HS-5 (cell line): ENCODE measurements at places on chromosomes 2 and 18.

DNA sequence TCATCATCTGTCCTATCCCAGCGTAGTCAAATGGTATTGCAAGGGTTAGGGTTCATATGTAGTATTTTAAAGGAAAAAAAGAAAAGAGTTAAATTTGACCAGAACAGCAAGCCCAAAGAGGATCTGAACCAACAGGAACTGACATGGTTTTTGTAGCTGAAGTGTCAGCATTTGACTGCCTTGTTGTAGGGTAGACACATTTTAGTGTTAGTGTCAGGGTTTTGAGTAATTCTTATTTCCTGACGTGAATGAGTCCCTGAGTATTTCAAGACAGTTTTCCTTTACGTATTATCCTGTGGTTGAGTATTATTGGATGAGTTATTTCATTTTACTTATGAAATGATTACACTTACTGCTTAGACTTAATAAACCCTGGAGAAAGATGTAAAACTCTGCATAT is 173.3 kb upstream of the ZEB2 start:
- DNase-seq, result no peak

GRCh38 chr2:216034065-216034464 is 20.7 kb upstream of the MREG start:
- DNase-seq, result no peak

DNA sequence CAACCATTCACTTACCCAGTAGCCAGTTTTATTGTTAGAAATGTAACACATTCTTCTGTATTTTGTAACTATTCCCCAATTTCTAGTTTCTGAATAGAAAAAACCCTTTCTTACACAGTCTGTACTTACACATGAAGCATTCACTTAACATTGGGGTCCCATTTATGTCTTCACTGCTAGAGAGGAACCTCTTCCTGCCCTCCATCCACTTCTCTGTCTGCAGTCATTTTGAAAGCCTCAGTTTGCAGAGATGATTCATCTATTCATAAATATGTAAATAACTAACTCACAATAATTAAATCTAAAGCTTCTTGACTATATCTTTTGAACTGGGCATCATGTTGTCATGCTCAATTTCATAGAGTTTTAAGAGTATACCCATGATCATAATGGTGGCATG is 55.9 kb downstream of the ZRANB3 start:
- DNase-seq, result no peak

- no peak for DNase-seq
These were observed 43.5 kb upstream of the TMEM131 start for GRCh38 chr2:98039085-98039756.

DNA sequence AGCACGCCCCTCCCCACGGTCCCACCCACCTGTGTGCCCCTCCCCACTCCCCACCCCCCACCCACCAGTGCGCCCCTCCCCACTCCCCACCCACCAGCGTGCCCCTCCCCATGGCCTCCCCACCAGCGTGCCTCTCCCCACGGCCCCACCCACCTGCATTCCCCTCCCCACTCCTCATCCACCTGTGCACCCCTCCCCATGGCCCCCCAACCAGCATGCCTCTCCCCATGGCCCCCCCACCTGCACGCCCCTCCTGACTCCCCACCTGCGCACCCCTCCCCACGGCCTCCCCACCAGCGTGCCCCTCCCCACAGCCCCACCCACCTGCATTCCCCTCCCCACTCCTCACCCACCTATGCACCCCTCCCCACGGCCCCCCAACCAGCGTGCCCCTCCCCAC is 190.2 kb downstream of the EIPR1 start:
- DNase-seq, result no peak

DNA sequence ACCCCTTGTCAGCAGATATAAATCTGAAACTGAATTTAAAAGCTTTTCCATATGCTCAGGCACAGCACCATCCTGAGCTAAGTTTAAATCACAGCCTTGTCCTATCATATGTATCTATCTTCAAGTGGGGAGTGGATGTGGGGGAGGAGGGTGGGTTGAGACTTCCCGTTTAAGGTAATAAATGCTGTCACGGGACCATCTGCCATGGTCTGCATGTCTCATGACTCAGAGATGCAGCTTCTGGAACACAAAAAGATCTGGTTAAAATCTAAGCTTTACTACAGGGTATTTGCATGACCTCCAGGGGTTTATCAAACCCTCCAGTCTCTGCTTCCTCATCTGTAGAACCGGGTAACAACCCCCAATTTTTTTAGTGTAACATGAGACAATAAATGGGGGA is 377.7 kb upstream of the ST6GAL2 start:
- no peak for DNase-seq

DNA sequence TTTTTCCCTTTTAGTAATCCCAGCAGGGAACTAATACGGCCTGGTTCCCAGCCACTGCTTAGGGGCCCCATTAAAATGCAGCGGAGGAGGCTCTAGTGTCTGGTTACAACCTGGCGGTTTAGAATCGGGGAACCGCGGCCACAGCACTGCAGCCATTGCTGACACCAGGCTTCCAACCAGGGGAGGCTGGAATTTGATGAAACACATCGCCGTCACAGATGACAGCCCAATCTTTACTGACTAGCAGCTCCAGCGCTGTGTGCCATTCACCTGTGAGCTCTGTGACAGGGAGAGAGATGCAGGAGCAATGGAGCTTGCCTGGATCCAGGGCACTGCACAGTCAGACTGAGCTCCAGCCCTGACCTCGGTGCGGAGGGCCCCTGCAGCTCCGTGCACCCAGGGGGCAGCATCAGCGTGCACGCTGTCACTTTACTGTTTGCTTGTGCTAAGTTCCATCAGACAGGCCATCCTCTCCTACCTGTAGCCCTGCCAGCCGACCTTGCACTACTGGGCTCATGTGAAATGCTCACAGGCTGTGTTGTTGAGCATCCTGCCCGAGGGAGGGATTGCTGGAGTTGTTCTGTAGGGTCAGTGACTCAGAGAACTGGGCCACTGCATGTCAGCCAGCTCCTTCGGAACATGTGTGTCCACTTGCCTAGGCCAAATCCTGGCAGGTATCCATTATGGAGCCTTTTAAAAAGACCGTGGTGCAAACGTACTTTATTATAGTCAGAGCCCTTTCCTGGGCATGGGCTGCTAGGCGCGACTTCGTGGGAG is 203.5 kb downstream of the SEPTIN10 start:
- DNase-seq, result no peak

GRCh38 chr2:153096272-153096671 is 377.9 kb downstream of the ARL6IP6 start:
- no peak for DNase-seq

DNA sequence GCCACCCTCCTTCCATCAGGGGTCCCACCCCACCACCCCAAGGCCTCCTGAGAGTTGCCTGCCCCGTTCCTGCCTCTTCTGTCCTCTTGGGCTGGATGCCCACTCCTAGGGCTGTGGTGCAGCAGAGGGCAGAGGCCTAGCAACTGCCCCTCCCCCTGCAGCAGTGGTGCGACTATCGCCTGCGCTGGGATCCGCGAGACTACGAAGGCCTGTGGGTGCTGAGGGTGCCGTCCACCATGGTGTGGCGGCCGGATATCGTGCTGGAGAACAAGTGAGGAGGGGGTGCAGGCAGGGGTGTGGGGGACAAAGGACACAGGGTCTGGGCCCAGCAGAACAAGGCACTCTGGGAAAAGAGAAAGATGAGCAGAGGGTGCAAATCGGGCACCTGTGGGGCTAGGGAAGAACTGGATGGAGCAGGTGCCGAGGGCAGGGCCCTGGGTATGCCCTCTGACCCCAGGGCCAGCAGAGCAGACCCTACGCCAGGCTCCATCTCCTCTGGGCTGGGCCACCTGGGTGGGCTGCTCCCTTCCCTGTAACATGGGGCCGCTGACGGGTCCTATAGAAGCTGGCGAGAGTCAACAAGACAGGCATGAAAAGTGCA is 1.0 kb downstream of the CHRNG start:
- no peak for DNase-seq

GRCh38 chr2:44642123-44642857 is 280.5 kb downstream of the CAMKMT start:
- DNase-seq, result no peak

GRCh38 chr2:80154231-80154915 is 150.2 kb downstream of the LRRTM1 start:
- no peak for DNase-seq

- no peak for DNase-seq
These were observed 137.6 kb downstream of the MTCL1 start for GRCh38 chr18:8843005-8843404.
